Astrocyte of the spinal cord (primary cell): ENCODE measurements at places on chromosomes 2 and 18.

GRCh38 chr18:78713726-78714125 is 265.9 kb upstream of the SALL3 start:
- DNase-seq = no peak

GRCh38 chr2:149731079-149731478 is 143.5 kb upstream of the MMADHC start:
- DNase-seq = no peak

- DNase-seq = peak; percentile 28
Measured at GRCh38 chr2:28752631-28753376, 1.2 kb downstream of the PPP1CB start.

GRCh38 chr18:26741048-26741447 is 124.5 kb downstream of the AQP4 start:
- no peak for DNase-seq

DNA sequence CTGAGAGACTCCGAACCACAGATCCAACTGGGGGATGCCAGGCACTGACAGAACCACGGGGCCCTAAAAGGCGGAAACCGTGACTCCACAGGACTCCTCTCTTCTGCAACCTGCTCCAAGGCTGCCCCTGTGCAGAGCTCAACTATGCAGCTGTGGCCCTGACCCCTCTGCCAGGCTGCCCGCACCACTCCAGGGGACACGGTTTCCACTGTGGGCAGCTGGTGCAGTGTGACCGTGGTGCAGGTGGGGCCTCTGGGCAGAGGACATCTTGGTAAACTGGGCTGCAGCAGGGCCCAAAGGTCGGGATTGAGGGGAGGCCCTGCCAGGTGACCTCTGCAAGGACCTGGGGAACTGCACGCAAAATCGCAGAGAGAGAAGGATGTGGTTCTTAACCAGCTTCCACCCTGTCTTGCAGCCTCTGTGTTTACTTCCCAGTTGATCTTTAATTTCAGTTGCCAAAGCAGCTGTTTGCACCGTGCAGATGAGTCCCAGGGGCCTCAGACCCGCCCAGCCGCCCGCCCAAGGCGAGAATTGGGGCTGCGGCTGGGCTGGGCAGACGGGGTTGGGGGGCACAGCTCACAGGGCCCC is 104.6 kb upstream of the CTDP1 start:
- DNase-seq = no peak

GRCh38 chr18:7844017-7844416 is 276.9 kb downstream of the PTPRM start:
- DNase-seq = no peak

GRCh38 chr2:193738892-193739291 is 1544.2 kb upstream of the TMEFF2 start:
- no peak for DNase-seq

DNA sequence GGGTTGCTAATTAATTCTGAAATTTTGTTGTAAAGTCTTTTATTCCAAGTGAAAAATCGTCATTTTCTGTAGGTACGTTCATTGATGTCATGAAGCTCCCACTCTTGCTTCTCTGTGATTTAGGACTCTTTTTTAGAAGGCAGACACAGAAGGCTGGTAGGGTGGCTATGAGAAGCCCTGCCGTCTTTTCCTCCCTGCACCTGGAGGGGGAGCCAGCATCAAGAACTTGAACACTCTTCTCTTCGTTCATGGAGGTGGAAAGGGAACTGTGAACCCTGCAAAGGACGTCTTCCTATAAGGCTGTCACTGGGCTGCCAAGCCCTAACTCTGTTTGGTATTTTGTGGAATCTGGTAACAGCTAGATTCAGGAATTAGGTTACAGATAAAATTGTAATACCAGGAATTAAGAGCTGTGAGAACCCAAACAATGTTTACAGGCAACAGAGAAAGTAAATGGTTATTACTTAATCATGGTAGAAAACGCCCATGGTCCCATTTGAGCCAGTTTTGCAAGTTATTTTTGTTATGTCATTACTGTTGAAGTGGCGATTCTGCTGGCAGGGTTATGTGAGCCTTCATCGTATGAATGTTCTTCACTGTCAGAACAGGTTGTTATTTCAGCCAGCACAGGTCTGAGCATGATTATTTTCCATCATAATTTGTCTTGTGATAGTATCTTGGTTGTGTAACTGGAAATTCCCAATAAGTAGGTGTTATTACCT is 112.2 kb downstream of the OSBPL6 start:
- DNase-seq = peak; percentile 14

DNA sequence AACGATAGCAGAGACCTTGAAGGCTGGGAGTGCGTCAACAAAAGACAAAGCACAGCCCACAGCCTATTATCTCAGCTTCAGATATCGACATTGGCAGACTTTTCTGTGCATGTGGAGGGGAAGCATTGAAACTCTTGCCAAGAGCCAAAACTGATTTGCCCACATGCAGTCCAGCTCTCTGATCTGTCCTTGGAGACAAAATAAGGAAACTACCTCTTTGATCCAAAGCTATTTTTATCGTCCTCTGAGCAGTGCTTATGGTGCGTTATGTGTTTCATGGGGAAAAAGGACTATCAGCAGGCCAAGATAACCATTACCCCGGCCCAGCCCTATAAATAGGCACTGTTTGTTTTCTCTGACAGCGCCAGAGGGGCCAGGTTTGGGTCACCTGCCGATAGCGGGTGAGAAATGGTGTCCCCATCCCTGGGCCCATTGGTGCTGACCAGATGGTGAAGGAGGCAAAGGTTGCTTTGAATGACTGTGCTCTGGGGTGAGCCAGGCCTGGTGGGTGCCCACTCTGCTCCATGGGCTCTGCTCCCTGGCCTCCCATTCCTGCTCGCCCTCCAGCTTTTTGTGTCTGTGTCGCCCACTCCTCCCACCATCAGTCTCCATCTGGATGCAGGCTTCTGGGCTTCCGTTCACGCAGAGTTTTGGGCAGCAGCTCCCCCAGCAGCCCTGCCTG is 176.1 kb upstream of the HS6ST1 start:
- no peak for DNase-seq

DNA sequence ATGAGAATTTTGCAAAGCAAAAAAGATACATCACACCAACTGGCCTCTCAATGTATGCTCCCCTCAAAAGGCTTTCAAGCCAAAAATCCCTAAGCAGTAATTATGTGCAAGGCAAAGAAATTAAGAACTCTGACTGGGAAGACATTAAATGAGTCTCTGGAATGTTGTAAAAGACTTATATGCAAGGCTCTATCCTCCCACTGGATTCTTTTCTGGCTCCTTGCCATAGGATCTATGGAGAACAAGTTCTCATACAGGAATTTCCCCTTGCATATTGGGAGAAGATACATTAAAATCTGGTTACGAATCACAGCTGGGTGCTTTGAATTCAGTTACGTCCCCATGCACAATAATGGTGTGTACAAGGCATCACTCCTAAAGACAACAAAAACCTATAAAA is 73.4 kb upstream of the ATL2 start:
- DNase-seq = no peak

- DNase-seq = no peak
Measured at GRCh38 chr2:46489423-46490174, 10.2 kb downstream of the TMEM247 start.

- DNase-seq = no peak
Measured at GRCh38 chr2:170717991-170718589, 3.0 kb downstream of the SP5 start.

DNA sequence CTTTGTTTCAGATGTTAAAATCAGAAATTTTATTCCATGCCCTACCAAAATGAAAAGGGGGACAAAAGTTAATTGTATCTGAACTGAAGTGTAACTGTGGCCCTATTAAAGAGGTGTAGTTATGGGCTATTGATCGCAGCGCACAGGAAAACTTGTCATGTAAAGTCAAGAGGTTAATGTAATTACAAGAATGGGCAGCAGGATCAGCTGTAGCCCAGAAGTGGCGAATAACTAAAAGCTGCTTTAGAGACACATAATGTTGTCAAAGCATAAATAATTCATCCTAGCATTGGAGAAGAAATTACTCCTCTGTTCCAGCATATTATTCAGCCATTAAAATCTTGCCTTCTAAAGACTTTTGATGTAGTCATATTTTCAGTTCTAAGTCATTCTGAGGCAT is 211.8 kb downstream of the EPHA4 start:
- no peak for DNase-seq

GRCh38 chr2:5052905-5053304 is 639.3 kb upstream of the SOX11 start:
- no peak for DNase-seq

DNA sequence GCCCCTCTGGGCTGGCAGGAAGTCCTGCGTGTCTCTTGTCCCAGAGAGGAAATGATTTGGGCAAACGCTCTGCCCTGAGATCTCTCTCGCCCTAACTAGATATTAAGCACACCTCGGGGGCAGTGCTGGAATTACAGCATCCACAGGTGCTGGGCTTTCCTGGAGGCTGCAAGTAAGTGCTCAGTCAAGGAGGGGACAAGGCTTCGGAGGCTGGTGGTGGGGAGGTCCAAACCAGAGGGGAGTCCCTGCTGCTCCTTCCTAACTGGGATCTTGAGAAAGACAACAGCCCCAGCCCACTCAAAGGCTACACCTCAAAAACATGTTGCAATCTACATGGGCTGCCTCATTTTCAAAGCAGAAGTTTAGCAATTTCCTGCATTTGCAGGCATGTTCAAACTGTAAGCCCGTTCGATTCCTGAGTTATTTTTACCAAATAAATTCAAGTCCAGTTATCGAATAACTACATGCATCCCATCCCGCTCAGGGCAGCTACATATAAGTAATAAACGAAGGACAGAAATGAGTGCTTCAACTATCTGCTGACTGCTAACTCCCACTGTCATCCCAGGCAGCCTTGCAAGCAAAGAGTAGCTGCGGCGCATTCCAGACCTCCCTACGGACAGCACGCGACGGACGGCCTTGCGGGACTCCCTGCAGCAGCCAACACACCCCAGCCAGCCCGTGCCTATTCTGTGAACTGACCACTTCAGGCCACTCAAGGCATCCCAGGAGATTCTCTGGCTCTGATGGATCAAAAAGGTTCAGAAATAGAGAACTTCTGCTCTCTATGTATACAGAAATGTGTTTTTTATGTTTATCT is 27.5 kb downstream of the ZNF516 start:
- DNase-seq = no peak

DNA sequence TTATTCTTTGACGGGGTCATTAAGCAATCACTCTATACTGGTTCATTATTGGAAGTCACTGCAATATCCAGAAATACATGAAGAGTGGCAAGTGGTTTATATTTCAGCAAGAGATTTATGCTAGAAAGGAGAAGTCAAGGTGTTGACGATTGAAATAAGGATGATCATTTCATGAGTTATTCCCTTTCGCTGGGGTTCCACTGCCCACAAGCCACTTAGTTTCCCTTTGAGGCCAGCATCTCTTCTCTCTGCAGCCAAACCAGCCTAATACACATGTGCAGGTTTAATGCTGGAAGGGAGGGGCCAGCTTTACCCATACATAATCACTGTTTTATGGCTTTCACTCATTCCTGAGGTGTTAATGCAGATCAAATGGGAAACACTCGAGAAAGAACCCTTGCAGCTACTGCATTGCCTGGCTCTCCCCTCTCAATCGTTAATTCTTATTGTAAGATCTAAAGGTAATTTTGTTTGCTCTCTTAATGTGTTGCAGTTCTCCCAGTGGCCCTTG is 108.4 kb downstream of the MEIS1 start:
- no peak for DNase-seq

DNA sequence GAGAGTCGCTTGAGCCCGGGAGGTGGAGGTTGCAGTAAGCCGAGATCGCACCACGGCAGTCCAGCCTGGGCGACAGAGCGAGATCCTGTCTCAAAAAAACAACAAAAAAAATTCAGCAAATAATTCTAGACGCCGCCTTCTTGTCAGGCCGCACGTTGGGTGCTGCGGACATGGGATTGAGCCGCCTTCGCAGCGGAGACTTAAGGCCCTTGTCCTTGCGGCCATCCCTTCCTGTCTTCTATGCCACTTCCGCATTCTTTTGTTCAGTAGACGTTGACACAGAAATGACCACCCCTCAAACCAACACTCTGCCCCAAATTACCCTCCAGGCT is 15.8 kb downstream of the PTPN18 start:
- DNase-seq = peak; percentile 50

GRCh38 chr18:10047237-10047636 is 133.4 kb downstream of the VAPA start:
- peak; percentile 88 for DNase-seq

DNA sequence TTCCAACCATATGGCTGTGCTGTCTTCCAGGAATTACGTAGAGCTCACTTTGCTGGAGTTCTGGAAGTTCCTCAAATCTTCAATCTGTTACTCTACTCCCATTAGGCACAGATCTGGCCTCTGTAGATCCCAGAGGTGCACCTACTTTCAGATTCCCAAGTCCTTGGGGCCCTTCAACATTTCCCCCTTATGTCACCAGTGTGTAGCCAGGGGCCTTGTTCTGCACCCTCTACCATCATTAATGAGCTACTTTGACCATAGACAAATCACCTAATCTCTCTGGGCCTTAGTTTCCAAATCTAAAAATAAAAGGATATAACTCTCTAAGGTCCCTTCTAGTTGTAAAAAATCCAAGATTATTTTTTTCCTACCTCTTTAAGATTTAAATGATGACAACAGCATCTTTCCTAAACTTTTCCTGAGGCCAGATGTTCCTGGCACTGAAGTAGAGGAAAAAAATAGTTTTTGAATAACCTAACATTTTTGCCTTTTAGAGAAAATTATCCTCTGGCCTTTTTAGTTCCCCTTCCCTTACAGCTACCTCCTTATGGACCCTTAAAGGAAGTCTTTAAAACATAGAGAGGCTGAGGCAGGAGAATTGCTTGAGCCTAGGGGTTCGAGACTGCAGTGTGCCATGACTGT is 31.0 kb upstream of the WIPF1 start:
- no peak for DNase-seq

DNA sequence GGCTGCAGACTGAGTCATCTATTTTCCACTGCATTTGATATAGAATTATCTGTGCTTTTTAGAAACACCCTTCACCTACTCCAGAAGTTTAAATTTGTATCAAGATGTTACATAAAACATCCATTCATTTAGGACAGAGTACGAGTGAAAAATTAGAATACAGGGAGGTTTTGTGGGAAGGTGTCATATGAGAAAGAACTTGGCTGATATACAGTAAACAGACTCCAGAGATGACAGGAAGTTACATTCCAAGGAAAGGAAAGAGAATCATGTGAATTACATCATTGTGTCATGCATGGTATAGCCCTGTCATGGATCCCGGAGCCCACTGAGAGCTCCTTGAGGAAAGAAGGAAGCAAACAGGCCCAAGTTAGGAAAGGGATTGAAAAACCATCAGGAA is 341.5 kb upstream of the PKDCC start:
- no peak for DNase-seq

- no peak for DNase-seq
Measured at GRCh38 chr2:230877116-230877758, 12.5 kb downstream of the ITM2C start.

DNA sequence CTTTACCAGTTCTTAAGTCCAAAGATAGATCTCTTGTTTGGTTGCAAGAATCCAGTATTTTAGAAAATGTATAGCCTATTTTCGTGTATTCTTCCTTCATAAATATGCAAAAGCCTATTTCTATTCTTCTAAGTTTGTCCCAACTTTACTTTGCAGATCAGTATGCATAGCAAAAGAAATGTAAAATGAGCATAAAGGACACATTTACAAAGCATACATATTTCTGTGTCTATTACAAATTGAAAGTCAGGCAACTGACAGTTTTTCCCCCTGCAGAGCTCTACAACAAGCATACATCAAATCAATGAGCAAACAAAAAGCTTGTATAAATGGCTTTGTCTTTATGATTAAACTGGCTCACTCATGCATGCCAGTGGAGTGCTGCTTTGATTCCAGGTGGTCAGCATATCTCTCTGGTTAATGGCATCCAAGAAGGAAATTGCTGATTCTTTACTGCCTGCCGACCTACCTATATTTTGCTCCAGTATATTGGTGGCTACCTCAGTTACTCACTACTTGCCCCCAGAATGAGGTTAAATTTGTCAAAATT is 10.0 kb upstream of the VPS54 start:
- no peak for DNase-seq
